ENCODE measurements at places on chromosomes 1 and 21.
A peak's percentile ranks its signal among the peaks of the same experiment; 100 is the strongest.

DNA sequence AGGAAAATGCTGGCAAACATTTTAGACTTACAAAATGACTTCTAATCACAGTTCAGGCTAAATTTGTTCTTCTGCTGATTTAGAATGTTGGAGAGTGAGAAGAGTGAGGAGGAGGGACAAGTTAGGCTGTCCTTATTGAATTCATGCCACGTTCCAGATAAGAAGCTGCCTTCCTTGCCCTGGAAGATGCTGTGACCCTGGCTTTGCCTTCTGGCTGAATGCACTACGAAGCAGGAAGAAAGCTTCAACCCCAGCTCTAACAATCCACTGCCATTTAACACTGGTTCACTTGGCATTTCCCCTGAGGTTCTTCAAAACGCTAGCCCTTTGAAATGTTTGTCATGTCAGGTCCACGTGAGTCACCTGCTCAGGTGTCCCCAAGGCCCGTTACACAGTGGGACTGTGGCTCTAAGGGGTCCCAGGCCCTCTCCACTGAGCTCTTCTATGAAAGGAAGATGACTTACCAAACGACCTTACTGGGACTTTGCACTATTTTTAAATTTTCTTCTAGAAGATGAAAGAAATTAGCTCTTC, 30.0 kb upstream of the LRRC8C start:
- DNase-seq, result no peak

GRCh38 chr1:212238552-212238951, 46.7 kb upstream of the PPP2R5A start:
- DNase-seq, result no peak

- no peak for DNase-seq
These were observed 628.0 kb downstream of the SMYD3 start for GRCh38 chr1:245879091-245879490.

- no peak for DNase-seq
These were observed 27.0 kb downstream of the DISC1 start for GRCh38 chr1:231653632-231654031.

DNA sequence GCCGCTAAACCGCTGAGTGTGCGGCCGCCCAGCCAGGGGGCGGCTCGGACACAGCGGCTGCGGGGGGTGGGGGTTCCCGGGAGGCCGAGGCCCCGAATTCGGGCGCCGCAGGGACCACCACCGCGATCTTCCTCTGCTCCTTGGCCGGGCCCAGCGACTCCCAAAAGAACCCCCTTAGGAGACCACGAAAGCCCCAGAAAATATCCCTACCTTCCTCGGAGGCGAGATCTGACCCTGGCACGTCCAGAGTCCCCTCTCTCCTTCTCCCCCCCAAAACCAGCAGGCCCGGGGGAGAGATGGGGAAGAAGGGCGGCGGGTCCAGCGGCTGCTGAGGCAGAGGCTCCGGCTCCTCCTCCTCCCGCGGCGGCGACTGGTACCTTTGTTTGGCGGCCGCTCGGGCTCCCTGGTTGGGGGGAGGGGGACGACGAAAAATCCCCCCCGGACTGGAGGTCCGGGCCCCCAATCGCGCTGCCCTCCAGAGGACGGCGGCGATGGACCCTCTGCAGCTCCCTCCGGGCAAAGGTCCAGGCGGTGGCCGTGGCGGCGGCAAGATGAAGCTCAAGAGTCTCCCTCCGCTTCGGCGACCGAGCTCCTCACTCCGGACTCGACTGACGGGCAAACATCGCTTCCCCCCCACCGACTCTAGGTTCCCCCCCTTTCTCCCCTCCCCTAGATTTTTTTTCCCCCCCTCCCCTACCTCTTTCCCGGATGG, at the start of gene ARID4B:
ARID4B (minus strand) TSS at position 621 of the 712 bp plus-strand sequence. CDS start 1,260 bp downstream, outside the sequence.
- DNase-seq, result peak; percentile 27

DNA sequence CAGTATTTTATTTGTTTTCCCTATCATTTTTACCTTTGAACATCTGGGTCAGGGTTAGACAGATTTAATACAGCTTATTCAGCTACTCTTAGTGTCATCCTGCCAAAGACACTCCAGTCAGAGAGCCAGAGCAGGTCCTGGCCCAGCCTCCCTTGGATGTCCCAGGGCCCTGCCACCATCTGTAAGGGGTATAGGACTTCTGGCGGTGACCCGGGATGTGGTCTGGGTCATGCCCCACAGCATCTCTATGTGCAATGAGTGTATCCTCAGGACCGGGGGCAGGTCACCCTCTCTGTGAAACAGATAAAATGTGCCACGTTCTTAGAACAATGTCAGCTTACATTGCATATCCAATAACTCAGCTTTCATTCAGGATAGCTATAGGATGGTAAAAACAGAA, 37.8 kb upstream of the PRSS38 start:
- no peak for DNase-seq

DNA sequence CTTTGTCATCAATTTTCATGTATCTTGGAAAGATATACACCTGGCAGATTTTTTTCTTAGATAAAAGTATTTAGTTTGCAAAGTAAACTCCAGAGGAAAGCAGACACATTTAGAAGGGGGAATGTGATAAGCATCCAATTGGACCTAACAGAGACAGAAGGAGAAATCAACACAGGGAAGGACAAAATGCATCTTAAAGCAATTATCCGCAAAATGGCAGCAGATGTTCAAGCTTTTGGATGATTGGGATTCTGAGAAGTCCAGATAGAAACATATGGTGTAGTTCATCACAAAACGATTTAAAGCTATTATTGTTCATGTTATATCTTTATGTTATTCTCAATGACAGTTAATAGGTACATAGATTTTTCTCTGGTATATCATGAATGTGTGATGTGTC, 1153.1 kb upstream of the B3GALT2 start:
- DNase-seq, result no peak

DNA sequence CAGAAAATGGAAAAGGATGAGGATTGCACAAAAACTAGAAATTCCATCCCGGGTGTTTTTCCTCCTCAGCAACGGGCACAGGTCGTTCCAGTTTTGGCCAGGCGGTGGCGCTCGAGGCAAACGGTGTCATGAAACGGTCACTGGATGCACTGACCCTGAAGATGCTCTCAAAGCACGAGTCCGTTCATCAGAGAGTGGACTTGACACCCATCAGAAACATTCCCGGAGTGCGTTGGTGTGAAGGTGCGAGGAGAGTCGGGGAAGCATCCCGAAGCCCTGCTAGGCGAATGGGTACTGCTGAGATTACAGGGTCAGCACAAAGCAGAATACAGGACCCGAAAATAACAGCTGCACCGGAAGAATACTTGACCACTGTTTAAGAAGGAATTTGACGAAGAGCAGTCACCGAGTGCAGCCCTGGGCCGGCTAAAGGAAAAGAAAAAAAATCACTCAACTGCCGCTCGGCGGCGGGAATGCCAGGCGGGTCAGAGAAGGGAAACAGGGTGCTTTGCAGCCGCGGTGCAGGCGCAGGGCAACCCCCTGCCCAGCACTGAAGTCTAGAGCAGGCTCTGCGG, 71.7 kb upstream of the ETS2 start:
- DNase-seq, result peak; percentile 14

- no peak for DNase-seq
These were observed 58.1 kb downstream of the KIAA0040 start for GRCh38 chr1:175134500-175134899.

- peak; percentile 7 for DNase-seq
These were observed 2.3 kb downstream of the TRIM46 start for GRCh38 chr1:155175927-155176371.

GRCh38 chr1:64683419-64683818, 61.5 kb upstream of the RAVER2 start:
- no peak for DNase-seq

GRCh38 chr1:93827128-93827527, 51.9 kb downstream of the DNTTIP2 start:
- no peak for DNase-seq

DNA sequence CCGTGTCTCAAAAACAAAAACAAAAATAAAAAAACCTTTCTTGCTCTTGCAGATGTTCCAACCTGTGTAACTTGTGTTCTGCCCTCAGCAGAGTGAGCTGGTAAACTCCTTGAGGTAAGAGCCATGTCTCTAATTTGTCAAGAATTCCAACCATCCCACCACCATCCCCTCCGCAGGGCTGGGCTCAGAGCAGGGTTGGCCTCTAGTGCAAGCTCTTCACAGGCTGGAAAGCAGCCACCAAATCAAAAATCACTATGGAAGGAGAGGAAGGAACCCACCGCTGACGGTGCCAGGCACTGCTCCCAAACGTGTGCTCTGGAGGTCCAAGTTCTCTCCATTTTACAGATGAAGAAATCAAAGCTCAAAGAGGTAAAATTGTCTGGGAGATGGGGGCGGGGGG, 9.4 kb downstream of the PLEKHA6 start:
- no peak for DNase-seq

DNA sequence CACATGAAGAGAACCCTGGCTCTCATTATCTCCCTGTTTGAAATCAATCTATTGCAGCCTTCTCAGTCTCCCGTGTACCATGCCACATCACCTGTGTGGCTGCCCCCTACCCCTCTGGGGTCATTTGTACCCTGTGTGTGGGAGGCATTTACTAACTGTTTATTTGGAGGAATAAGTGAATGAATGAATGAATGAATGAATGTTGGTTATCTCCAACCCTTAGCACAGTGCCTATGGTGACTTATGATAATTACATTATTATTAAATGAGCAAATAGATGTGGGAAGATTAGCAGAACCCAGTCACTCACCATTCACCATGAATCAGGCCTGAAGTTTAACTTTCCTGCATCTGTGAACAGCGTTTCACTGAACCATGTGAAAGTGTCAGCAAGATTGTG, 560.8 kb downstream of the MATN1 start:
- no peak for DNase-seq

GRCh38 chr1:57072401-57073110, 106.7 kb upstream of the C8B start:
- no peak for DNase-seq

All from stimulated activated CD4-positive, alpha-beta T cell treated with anti-CD3 and anti-CD28 coated beads, Interleukin-15, amount 100 ng/mL, for 48 hours (primary cell).